Putamen (tissue), 1 donor: ENCODE measurements at places on chromosomes 1 and 21.

DNA sequence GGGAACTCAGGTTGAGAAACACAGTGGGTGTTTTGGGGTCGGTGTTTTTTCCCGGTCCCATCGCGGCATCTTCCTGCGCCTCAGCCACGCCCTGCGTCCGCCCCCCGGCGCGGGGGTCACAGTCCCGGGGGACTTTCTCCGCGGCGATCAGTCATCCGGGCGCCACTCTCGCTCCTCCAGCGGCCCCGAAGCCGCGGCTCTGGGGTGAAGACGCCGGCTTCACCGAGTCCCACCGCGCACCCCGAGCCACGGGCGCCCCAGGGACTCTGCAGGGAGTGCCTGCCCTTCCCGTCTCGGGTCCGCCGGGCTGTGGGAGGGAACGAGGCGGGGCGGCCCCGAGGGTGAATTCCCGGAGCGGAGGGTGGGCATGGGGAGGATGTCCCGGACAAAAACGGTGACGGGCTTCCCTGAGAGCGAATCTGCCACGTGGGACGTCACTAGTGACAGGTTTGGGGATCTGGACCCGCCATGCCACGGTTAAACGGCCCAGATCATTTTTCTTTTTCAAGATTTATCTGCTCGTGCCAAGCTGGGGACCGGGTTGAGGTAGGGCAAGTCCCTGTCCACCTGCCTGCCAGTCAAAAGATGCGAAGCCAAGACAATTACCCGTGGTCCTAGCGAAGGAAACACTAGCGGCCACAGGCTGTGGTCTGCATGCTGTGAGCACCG is 717 bp upstream of the BATF3 start:
- DNase-seq: no peak

DNA sequence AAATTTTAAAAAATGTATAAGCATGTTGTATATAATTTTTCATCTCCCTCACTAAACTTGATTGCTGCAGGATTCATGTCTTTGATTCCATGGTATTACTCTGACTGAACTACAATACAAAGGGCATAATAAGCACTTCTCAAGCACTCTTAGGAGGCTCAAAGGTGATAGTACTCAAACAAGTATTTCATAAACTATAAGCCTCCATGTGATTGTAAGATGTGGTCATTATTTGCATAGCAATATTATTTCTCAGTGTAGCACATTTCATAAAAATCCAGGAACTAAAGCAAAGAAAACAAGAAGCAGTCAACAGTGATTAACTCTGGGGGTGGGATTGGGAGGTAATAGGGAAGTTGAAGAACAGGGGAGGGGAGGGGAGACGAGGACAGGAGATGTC is 106.2 kb upstream of the DPT start:
- DNase-seq: no peak

- no peak for DNase-seq
These were observed 6.6 kb downstream of the PADI2 start for GRCh38 chr1:17112496-17113236.

DNA sequence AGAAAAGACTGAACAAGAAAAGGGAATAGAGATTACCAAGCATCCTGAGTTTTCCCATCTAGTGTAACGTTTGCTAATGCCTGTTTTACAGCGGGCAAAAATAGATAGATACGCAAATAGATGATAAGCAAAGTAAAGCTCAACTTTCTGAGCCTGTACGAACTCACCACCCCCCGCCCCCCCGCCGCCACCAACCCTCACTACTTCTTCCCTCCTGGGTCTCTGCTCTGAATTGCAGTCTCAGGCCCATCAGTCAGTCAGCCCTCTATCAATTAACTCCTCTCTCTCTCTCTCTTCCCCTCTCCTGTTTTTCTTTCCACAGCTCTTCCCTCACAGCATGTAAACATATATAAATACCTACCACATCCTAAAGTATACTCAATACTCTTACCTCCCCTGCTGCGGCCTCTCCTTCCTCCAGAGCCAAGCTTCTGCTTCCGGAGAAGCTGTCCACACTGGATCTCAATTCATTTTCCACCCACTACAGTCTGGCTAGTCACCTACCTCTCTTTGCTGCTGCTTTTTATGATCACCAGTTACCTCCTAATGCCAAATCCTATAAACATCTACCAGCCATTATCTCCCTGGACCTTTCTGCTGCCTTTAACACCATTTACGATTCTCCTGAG is 64.6 kb downstream of the CAPN2 start:
- no peak for DNase-seq

DNA sequence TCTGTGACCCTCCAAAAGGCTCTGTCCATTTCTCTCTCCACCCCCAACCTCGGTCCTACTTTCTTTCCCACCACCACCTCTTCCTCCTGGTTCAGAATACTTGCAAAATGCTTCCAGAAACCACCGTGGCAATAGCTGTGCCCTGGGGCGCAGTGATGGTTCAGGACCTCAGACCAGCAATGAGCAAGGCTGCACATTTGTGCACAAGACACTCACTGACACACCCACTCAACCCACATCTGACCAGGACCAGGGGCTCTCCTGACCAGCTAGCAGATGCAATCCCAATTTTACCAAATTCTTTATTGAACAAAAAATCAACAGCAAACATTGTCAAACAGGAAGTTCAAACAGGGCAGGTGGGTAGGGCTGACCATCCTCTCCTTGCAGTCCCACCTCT is 25.7 kb downstream of the SPOCD1 start:
- no peak for DNase-seq

DNA sequence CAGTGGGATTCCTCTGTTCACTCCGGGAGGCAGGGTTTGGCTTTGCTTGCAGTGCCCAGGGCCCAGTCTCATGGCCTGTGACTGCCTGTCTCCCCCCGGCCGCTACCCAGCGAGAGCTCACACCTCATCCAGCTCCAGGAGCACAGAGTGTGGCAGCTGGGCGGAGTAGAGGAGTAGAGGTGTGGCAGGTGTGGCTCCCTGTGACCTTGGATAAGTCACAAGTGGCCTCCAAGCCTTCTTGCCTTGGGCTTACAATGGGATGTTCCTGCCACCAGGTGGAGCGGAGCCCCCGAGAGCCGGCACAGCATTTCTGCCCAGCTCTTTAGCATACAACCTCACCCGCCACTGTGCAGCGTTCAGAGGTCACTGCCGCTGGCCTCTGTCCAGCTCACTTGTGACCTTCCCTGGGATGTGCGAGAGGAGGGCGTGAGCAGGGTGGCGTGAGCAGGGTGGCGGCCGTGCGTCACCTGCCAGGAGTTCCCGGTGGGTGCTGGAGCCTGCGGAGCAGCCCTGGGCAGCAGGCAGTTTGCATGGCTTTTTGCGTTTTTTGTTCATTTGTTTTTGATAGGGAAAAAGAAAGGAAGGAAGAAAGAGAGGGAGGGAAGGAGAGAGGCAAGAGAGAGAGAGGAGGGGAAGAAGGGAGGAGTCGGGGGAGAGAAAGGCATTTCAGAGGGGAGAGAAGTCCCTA is 42.4 kb downstream of the CRYAA start:
- DNase-seq: no peak

- peak; percentile 67 for DNase-seq
These were observed 64.8 kb downstream of the ALPL start for GRCh38 chr1:21573971-21574465.

- no peak for DNase-seq
These were observed 11.5 kb downstream of the ATP1A4 start for GRCh38 chr1:160162931-160163330.

- DNase-seq: no peak
These were observed 15.5 kb upstream of the ZNF436 start for GRCh38 chr1:23385119-23385621.

GRCh38 chr21:37627074-37627473 is 260.5 kb downstream of the DYRK1A start:
- DNase-seq: no peak

DNA sequence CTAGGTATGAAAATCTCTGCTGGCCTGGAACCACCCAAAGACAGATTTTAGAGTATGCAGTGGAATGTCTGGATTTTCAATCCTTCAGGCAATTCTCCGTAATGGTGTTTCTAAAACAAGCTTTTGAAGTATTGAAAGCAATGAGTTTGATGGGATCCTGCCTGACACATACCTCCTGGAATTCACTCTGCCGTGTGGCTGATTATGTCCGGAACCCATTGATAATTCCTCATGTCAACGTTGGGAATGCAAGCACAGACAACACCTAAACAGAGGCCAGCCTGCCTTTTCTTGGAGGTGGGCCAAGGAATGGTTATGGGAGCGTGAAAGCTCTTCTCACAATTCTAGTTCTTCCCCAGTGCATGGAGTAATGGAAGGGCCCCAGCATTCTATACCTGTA is 168.9 kb upstream of the HMCN1 start:
- DNase-seq: no peak

- no peak for DNase-seq
These were observed 104.6 kb downstream of the ADARB1 start for GRCh38 chr21:45178971-45179370.

DNA sequence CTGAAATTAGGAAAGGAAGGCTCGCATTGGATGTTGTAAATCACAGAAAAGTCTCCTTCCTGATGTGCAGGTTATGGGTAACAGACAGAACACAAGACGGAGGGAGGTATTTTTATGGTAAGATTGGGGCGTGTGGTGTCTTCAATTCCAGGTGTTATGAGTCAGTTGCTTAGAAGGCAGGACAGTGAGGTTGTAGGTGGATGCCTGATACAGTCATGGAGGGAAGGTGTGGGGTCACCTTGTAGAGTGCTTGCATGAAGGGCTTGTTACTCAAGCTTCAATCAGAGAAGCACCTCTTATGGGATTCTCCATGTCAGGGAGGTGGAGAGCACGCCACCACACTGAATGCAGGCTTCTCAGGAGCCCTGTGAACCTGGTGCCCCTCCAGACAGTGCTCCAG is 63.1 kb downstream of the C1orf21 start:
- DNase-seq: no peak

- DNase-seq: no peak
These were observed 18.0 kb upstream of the ACTRT2 start for GRCh38 chr1:3003039-3003940.

DNA sequence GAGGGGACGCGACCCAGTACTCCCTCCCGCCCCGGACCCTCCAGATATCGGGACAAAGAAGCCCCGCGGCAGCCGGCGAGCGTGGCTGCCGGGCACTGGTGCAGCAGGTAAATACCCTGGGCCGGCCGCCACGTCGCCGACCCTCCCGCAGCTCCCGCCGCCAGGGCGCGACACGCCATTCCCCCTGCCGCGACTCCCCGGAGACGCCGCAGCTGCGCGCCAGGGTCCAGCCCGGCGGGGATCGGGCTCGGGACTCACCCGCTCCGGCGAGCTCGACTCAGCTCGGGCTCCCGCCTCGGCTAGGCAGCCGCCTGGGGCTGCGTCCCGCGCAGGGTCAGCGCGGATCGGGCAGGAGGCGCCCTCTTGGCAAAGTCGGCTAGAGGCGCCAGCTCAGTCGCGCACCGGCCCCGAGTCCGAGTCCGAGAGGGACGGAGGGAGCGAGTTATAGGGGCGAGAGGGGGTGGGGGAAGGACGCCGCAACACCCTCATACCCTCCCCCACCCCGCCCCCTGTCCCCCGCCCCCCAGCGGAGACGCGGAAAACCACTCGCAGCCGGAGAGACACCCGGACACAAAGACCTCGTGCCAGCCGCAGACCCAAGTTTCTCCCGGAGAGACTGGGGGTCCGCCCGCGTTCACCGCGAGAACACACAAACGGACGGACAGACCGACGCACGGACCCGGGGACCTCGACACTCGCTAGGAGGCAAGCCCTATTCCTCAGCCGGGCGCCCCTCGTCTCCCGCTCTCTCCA is 985 bp downstream of the SYT6 start:
- DNase-seq: no peak

GRCh38 chr1:34715139-34715538 is 39.7 kb upstream of the GJB5 start:
- DNase-seq: no peak

DNA sequence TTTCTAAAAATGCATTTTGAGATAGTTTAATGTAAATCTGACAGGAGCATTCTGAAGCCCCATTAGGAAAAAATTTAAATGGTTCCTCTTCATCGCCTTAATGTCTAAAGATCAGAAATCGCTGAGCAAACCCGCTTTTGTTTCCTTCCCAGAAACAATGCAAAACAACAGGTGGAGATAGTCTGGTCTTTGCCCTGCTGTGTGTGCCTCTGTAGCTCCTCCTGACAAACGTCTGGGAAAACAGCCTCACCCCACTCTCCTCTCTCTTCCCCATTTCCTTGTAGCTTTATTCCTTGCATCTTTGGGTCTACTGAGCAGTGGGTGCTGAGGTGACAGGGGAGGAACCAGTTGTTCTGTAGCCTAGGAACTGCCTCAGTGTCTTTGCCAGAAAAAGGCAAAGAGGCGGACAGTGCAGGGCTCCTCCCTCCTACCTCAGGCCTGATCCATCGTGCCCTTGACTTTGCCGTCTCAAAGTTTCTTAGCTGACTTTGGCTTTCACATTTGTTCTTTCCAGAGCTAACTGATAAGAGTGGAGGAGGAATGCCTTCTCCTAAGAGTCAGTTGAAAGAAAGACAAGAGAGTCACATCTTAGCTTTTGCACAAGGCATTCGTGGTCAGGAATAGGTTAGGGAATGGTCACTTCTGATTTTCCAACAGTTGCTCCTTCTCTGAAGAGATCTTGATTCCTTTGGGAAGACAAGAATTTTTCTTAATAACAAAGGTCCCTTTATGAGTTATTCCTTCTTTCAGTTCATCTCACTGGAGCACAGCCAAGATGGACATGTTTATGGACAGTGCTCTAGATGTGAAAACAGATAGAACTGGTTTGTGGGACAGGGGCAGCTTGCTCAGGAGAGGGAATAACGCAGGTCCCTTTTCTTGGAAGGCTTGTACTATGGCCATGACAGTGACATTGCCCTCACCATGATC is 24.9 kb downstream of the SYT11 start:
- DNase-seq: no peak

DNA sequence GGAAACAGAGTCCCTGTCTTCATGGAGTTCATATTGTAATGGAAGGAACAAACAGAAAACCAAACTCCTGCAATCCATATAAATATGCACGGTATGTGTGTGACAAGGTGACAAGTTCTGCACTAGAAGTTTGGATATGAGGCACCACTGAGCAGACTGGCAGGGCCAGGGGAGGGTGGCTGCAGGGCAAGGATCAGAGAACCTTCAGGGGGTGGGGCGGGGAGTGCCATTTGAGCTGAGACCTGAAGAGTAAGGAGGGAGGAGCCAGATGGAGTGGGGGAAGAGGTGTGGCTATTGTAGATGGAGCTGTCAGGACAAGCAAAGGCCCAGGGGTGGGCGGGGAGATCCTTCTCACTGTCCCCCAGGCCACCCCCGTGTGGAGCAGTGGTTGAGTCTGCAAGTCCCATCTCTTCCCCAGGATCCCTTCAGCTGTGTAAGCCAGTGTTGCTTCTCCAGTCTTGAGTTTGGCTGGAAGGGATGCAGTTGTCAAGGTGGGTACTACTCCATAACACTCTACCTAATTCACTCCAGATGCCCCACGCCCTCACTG is 76.4 kb downstream of the ATP5PO start:
- DNase-seq: no peak

DNA sequence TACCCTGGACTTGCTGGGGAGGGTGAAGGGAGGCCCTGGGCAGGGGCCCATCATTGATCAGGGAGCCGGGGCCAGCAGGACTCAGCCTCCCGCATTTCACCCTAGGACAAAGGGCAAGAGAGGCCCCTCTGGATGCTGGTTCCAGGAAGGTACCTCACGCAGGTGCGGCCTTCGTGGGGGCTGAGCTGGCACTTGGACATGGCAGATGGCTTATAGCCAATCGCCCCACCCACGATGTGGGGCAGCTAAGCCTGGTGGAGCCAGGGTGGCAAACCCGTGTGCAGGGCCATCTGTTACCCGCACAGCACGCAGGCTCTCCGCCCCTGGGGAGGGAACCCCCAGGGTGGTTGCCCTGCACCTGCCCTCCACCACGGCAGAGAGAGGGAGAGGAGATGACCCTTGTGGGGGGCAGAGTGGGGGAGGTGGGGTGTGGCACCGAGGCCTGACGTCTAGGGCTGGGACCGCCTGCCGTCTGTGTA is 2.5 kb downstream of the TFF3 start:
- DNase-seq: no peak
